ENCODE measurements at places on chromosomes 4 and X. TPM values are rescaled to one million over a fixed set of nuclear protein-coding genes. Genes with fewer than 3 reads are reported as not detected.

CD40LG gene
- not detected for total RNA-seq

SFRP2 gene
- total RNA-seq: not detected

MAP9 gene
- total RNA-seq: 3.7 TPM

P2RY8 gene
- not detected for total RNA-seq

SPP1 gene
- total RNA-seq: 0.09 TPM

DGKK gene
- total RNA-seq: not detected

NPY5R gene
- not detected for total RNA-seq

CT45A5 gene
- not detected for total RNA-seq

COX7B2 gene
- total RNA-seq: not detected

NAP1L2 gene
- 3.5 TPM for total RNA-seq

IQSEC2 gene
- total RNA-seq: 7.7 TPM

ASMT gene
- total RNA-seq: not detected

All from bronchial smooth muscle cell (primary cell).